ENCODE measurements at places on chromosomes 12 and 14.
A peak's percentile ranks its signal among the peaks of the same experiment; 100 is the strongest.

- no peaks in the 10 kb centered on the region for H3K4me1 ChIP-seq
- DNase-seq, result no peak
- no peak overlapping the region for H3K4me3 ChIP-seq
- no peak overlapping the region for H3K27ac ChIP-seq
- H3K27me3 ChIP-seq, result no peaks in the 10 kb centered on the region
These were observed 2.6 kb downstream of the OR8S1 start for GRCh38 chr12:48527891-48528670.

GRCh38 chr14:96038920-96039632 lies at the start of gene C14orf132:
C14orf132 (plus strand) TSS chr14:96039362; CDS start chr14:96039501, 139 bp downstream.
- H3K27ac ChIP-seq, result peak within 1 kb of the TSS; percentile 87
- H3K4me3 ChIP-seq, result peak within 1 kb of the TSS; percentile 83
- H3K4me1 ChIP-seq, result peaks cover 25% of the 10 kb centered on the region
- peaks cover 24% of the 10 kb centered on the region for H3K27me3 ChIP-seq
- no peaks in the 10 kb centered on the region for H3K36me3 ChIP-seq
- DNase-seq, result no peak

DNA sequence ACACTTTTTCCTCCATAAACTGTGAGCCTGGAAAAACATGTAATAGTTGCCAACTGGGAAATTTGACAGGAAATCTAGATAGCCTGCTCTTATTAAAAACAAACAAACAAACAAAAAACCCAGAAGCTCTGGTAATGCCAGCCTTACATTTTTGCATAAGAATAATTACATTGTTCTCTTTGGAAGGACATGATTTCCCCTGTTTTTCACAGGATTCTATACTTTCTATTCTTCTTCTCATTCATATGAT lies 137.9 kb downstream of the AEBP2 start:
- H3K27me3 ChIP-seq, result no peaks in the 10 kb centered on the region
- H3K4me3 ChIP-seq, result no peak overlapping the region
- DNase-seq, result no peak
- no peak overlapping the region for H3K27ac ChIP-seq

- no peaks in the 10 kb centered on the region for H3K4me1 ChIP-seq
- no peaks in the 10 kb centered on the region for H3K36me3 ChIP-seq
- no peak for DNase-seq
- no peak overlapping the region for H3K27ac ChIP-seq
- H3K4me3 ChIP-seq, result peak overlapping the region; percentile 54
These were observed 6.7 kb upstream of the BATF start for GRCh38 chr14:75515629-75515996.

DNA sequence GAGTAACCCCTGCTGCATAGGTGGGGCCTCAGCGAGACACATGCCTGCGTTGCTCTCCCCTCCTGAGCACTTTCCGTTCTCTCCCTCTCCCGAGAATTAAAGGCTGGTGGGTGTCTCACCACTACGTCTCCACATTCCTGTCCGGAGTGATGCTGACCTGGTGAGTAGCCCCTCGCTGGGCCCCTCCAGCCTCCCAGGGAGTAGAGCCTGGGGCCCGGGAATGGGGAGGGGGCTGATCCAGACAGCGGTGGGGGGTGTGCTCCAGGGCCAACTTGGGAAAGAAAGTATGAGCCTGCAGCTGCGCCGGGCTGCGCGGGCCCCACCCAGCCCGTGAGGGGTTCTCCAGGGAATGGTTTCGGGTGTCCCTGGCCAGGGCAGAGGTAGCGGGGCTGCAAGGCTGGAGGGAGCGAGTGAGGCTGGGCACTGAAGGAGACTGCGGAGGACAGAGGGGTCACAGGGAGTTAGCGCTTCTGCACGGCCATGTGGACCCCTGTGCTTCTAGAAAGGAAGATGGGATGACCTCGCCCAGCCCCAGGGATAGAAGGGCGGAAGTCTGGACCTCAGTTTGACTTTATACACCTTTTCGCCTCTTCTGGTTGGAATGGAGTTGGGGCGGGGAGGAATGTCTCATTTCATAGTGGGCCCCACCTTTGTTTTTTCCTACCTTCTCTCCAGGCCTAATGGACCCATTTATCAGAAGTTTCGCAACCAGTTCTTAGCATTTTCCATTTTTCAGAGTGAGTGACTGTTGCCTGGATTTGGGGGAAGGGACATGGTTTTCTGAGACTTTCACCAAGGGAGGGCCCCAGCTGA lies 22.5 kb downstream of the RHOF start:
- H3K4me1 ChIP-seq, result peaks cover 7% of the 10 kb centered on the region
- DNase-seq, result no peak
- no peak overlapping the region for H3K27ac ChIP-seq
- H3K4me3 ChIP-seq, result no peak overlapping the region
- no peaks in the 10 kb centered on the region for H3K36me3 ChIP-seq

DNA sequence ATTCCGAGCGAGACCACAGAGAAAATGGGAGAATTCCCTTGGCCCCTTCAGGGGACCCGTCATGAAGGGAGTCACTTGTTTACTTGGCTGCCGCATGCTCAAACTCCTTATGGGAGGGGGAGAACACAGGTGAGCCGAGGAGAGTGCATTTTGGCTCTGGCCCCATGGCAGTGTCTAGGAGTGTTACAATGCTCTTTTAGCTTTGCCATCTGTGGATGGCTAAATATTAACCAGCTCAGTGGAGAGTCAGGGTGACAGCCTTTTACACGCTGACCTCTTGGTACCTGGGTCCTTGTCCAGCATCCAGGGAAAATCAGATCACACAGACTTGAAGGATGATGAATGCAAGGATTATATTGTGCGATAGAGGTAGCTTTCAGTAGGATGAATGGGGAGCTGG lies 146.4 kb upstream of the ATXN7L3B start:
- H3K4me1 ChIP-seq, result no peaks in the 10 kb centered on the region
- H3K4me3 ChIP-seq, result no peak overlapping the region
- H3K27ac ChIP-seq, result no peak overlapping the region
- no peaks in the 10 kb centered on the region for H3K36me3 ChIP-seq

- peak overlapping the region; percentile 30 for H3K4me3 ChIP-seq
- H3K27ac ChIP-seq, result no peak overlapping the region
- H3K36me3 ChIP-seq, result peaks cover 47% of the 10 kb centered on the region
- peaks cover 5% of the 10 kb centered on the region for H3K4me1 ChIP-seq
- H3K27me3 ChIP-seq, result no peaks in the 10 kb centered on the region
These were observed 11.5 kb downstream of the SLC38A2 start for GRCh38 chr12:46360908-46361666.

GRCh38 chr12:55816881-55817344 lies 611 bp downstream of the SARNP start:
- H3K36me3 ChIP-seq, result peaks cover 17% of the 10 kb centered on the region
- peaks cover 37% of the 10 kb centered on the region for H3K4me1 ChIP-seq
- H3K27me3 ChIP-seq, result no peaks in the 10 kb centered on the region

DNA sequence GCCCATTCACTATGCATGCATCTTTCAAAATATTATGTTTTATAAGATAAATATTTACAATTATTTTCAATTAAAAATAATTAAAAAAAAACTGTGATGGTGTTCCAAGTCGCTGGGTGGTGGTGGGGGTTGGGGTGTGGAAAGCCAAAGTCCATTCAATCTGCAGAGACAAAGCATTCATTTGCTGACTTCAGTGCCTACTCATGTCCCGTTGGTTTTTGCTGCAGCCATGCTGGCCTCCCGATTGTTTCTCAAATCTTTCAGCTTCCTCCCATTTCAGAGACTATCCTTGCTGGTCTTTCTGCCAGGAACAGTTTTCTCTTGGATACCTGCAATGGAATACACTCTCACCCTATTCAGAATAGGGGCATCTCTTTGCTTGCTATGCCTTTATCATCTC lies 331.5 kb upstream of the NOVA1 start:
- DNase-seq, result no peak
- H3K4me3 ChIP-seq, result no peak overlapping the region
- H3K27ac ChIP-seq, result no peak overlapping the region
- no peaks in the 10 kb centered on the region for H3K27me3 ChIP-seq

DNA sequence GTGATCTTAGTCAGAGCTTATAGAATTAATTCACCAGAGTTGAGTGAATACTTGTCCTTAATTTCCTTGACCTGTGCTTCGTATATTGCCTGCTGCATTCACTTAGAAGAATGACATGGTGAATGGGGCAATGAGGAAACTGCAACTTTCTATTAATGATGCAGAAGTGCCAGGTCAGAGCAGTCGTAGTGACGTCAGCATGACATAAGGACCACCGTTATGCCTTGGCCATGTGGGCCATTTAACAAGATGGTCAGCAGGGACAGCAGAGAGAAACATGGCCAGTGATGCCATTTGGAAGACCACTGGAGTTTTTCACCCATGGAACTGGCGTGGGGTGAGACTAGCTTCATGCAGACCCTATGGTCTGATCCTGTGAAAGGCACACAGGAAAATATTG lies 1469.4 kb upstream of the TMEM132C start:
- H3K27me3 ChIP-seq, result no peaks in the 10 kb centered on the region
- H3K4me1 ChIP-seq, result no peaks in the 10 kb centered on the region
- DNase-seq, result no peak
- no peaks in the 10 kb centered on the region for H3K36me3 ChIP-seq

GRCh38 chr14:77007183-77007974 lies 21.1 kb downstream of the IRF2BPL start:
- no peaks in the 10 kb centered on the region for H3K36me3 ChIP-seq
- H3K4me3 ChIP-seq, result no peak overlapping the region
- no peak for DNase-seq
- no peaks in the 10 kb centered on the region for H3K27me3 ChIP-seq

DNA sequence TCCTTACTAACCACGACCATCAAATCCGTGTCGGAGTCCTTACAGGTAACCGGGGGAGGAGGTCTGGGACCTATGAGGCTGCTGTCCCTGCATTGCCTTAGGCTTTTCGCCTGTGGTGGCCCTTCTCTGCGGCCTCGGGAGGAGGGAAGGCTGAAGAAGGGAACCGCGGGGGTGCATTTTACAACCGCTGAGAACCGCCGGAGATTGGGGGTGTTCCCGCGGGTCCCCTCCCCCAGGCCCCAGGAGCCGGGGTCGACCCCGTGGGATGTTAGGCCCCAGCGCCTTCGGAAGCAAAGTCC lies 549 bp downstream of the GPHN start:
- H3K27me3 ChIP-seq, result no peaks in the 10 kb centered on the region
- H3K4me1 ChIP-seq, result peaks cover 29% of the 10 kb centered on the region
- DNase-seq, result no peak

DNA sequence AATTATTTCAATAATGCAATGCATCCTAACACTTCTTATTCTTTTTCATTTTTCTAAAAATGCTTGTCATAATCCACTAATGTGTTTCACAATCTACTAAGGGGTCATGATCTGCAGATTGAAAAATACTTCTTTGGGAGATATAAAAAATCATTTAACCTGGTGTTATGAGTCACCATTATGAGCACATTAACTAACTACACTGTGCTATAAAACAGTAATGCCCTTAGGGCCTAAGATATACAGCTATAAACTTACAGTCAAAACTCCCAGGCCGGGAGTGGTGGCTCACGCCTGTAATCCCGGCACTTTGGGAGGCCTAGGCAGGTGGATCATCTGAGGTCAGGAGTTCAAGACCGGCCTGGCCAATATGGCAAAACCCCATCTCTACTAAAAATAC lies 14.2 kb downstream of the ATXN2 start:
- H3K4me1 ChIP-seq, result peaks cover 3% of the 10 kb centered on the region
- H3K36me3 ChIP-seq, result no peaks in the 10 kb centered on the region
- no peak overlapping the region for H3K27ac ChIP-seq
- no peak overlapping the region for H3K4me3 ChIP-seq

DNA sequence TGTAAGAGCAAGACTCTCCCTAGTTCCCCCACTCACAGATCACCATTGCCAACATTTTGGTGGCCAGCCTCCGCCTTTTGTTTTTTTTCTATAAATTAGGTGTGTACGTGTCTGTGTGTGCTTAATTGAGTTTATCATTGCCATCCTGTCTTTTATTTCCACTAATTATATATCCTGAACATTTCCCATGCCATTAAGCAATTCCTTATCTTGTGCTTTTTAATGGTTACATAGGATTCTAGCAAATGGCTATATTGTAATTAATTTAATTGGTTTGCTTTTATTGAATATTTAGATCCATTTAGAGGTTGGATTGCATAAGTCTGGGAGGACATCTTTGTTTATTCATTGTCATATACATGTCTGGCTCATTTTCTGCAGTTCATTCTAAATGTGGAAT lies 107.3 kb upstream of the RTL1 start:
- no peak overlapping the region for H3K4me3 ChIP-seq
- DNase-seq, result no peak
- no peak overlapping the region for H3K27ac ChIP-seq
- no peaks in the 10 kb centered on the region for H3K4me1 ChIP-seq
- no peaks in the 10 kb centered on the region for H3K36me3 ChIP-seq
- no peaks in the 10 kb centered on the region for H3K27me3 ChIP-seq

DNA sequence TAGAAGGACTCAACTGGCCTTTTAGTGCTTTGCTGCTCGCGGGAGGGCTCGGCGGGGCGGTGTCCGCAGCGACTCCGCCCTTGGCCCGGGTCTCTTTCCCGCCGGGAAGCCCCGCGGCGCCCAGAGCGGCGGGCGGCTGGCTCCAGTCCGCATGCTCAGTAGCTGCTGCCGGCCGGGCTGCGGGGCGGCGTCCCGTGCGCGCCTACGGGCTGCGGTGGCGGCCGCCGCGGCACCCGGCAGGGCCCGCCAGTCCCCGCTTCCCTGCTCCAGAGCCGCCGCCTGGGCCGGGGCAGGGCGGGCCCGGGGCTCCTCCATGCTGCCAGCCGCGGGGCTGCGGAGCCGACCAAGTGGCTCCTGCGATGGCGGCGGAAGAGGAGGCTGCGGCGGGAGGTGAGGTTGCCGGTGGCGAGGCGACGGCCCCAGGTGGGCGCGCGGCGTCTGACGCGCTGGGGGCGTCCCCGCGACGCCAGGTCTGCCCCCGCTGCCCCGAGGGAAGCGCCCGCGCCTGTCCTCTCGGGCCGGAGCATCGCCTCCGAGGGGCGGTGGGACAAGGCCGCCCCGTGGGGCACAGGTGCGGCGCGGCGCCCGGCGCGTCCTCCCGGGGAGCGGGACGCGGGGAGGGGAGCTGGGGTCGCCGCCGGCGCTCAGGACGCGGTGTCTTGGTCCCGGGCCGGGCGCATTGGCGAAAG lies at the start of gene BMAL2:
BMAL2 (plus strand) TSS at position 123 of the 689 bp plus-strand sequence; CDS start at position 360, 237 bp downstream.
- peak within 1 kb of the TSS; percentile 82 for H3K27ac ChIP-seq
- no peaks in the 10 kb centered on the region for H3K27me3 ChIP-seq
- DNase-seq, result no peak
- peaks cover 73% of the 10 kb centered on the region for H3K4me1 ChIP-seq
- peak within 1 kb of the TSS; percentile 84 for H3K4me3 ChIP-seq

GRCh38 chr14:101175731-101176534 lies 272.4 kb upstream of the RTL1 start:
- DNase-seq, result no peak
- H3K4me1 ChIP-seq, result no peaks in the 10 kb centered on the region
- no peak overlapping the region for H3K4me3 ChIP-seq
- H3K27ac ChIP-seq, result no peak overlapping the region
- no peaks in the 10 kb centered on the region for H3K27me3 ChIP-seq

GRCh38 chr12:108265505-108265904 lies 73.6 kb downstream of the CMKLR1 start:
- H3K4me3 ChIP-seq, result no peak overlapping the region
- H3K36me3 ChIP-seq, result no peaks in the 10 kb centered on the region
- no peak overlapping the region for H3K27ac ChIP-seq
- H3K4me1 ChIP-seq, result no peaks in the 10 kb centered on the region

DNA sequence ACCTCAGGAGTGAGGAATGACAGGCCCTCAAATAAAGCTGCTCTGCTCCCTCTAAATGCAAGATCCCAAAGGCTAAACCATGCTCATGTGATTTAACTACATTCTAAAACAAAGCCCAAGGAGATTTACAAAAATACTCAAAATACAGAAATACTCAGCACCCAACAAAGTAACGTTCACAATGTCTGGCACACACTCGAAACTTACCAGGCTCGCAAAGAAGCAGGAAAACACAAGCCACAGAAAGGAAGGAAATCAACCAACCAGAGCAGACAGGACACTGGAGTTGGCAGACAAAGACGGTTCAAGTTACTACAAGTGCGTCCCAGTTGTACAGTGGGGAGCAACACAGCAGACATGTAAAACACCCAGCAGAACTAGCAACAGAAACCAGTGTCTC lies 33.4 kb downstream of the STX2 start:
- no peak for DNase-seq
- H3K27me3 ChIP-seq, result no peaks in the 10 kb centered on the region

Data from esophagus squamous epithelium (tissue), 5 donors.